ENCODE measurements at places on chromosomes 3 and 15.
A peak's percentile ranks its signal among the peaks of the same experiment; 100 is the strongest.

DNA sequence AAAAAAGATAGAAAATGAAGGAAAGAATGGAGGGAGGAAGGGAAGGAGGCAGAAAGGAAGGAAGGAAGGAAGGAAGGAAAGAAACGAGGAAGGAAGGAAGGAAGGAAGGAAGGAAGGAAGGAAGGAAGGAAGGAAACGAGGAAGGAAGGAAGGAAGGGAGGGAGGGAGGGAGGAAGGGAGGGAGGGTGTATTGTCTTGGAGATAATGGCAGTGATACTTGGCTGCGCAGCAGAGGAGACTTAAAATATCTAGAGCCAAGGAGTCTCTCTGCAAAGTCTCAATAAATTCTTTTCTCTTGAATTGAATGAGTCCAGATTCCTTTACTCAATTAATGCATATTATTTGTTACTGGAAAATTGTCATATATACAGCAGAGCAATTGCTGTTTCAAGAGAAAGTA lies 1059.7 kb downstream of the ZPLD1 start:
- DNase-seq: no peak

DNA sequence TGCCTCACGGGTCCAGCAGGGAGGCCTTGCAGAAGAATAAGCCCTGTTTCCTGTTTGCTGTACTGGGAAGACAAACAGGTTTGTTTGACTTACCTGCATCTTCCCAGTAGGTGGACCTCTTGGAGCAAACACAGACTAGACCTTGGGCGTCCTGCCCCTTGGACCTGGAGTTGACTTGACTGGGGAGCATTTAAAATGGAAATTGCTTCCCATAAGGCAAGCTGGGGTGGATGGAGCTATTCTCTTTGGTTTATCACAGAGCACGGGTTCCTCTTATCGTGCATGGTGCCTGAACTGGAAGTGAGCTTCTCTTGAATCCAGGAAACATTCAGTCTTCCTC lies 151.4 kb downstream of the RPLP1 start:
- no peak for DNase-seq

DNA sequence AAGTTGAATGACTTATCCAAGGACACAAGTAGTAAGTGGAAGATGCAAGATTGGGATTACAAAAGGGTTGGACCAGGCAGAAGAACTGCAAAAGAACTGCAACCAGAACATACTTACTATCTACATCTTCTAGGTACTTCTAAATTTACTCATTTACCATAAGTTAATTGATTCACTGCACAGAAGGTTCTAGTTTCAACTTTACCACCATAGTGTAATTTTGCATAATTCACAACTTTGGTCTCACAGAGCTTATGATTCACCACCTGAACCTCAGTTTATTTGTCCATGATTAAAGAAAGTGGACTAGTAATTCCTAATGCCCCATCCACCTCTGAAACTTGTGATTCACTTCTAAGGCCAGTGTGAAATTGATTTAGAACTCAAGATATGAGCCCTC lies 236.8 kb upstream of the UBE2E2 start:
- no peak for DNase-seq

DNA sequence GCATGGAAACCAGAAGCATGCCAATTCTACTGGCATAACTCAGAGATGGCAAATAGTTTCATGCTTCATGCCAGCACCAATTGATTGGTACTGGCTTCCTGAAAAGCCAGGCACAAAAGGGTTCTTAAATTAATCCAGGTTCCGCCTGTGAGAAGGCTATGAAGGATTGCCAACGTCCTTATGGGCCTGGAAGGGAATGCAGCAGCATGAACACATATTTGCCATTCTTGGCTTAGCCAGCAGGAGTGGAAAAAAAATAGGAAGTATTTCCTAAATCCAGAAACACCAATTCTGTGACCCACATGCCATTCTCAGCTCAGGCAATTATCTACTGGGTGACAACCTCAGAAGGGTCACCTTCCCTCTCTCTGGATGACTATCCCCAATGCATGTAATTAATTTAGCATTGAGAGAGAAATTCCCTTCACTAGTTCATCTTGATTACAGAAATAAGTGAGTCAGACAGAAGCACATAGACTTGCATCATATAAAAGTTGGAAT lies 36.0 kb downstream of the ADAMTS9 start:
- DNase-seq: no peak

- DNase-seq: no peak
Observed at GRCh38 chr3:128376516-128376915, 90.2 kb downstream of the DNAJB8 start.

- no peak for DNase-seq
Observed at GRCh38 chr3:192684151-192684550, 43.2 kb downstream of the FGF12 start.

GRCh38 chr15:70880781-70881180 lies 11.5 kb downstream of the THAP10 start:
- no peak for DNase-seq

- DNase-seq: no peak
Observed at GRCh38 chr15:38897551-38897950, 332.9 kb upstream of the RASGRP1 start.

DNA sequence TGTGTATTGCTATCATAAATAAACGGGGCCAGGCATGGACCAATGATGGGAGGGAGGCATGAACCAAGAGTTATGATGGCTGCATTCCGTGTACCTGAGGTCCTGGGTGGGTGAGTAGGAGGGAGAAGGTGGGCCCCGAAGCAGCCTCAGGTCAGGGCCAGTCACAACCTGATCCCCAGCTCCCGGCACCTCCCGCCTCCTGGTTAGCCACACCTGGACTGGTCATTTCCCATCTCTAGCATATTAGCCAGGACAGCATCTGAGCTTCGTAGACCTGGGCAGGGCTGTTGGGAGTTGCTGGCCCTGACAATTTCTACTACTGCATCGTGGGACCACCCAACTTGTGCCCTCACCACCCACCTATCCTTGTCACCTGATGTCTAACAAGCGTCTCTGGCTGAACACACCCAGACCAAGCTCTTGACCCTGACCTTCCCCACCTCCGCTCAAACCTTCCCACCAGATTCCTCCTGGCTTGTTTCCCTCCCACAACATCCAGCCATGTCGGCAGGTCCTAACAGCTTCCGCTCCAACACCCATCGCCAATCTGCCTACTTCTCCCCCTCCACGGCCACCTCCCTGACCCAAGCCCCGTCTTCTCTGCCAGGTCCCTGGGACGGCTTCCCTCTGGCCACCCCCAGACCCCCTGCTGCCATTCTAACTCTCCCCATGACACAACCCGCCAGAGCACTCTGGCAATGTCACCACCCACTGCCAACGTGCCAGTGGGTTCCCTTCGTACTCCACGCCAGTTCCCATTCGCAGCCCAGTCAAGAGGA lies 133.8 kb upstream of the IQSEC1 start:
- no peak for DNase-seq

GRCh38 chr3:84538597-84538996 lies 420.2 kb upstream of the CADM2 start:
- no peak for DNase-seq

- DNase-seq: no peak
Observed at GRCh38 chr3:39990532-39990931, 181.1 kb downstream of the MYRIP start.

DNA sequence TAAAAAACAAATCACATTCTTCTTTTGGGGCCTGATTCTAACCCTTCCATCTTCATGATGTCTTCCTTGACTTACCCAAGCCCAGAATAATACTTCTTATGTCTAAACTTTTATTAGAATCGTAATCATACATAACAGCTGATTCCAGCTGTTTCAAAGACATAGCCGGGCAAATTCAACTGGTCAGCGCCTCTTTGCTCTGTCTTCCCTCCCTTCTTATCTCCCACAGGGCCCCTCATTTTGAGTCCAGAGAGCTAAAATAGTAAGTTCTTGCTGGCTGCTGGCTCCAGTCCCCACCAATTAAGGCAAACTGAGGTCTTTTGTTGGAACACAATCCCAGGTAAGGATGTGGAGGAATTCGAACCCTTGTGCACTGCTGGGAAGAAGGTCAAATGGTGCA lies 108.6 kb downstream of the ADCY5 start:
- no peak for DNase-seq

- no peak for DNase-seq
Observed at GRCh38 chr3:195815169-195815771, 3.5 kb upstream of the MUC4 start.

DNA sequence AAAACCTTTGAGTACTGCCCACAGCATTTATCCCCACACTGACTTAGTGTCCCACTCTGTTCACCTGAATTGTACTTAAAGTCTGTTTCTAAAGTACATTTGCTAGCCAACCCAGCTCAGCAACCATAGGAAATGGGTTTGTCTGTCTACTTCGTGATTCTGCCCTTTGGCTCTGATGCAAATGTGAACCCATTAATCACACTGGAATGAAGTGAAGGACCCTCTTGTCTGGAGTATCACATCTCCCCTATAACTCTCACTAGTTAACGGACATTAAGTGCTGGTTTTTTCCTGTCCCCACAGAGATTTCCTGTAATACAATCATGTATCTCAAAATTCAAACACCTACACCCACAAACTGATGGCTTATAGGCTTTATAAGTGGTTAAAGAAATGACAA lies 20.5 kb downstream of the EID1 start:
- no peak for DNase-seq

DNA sequence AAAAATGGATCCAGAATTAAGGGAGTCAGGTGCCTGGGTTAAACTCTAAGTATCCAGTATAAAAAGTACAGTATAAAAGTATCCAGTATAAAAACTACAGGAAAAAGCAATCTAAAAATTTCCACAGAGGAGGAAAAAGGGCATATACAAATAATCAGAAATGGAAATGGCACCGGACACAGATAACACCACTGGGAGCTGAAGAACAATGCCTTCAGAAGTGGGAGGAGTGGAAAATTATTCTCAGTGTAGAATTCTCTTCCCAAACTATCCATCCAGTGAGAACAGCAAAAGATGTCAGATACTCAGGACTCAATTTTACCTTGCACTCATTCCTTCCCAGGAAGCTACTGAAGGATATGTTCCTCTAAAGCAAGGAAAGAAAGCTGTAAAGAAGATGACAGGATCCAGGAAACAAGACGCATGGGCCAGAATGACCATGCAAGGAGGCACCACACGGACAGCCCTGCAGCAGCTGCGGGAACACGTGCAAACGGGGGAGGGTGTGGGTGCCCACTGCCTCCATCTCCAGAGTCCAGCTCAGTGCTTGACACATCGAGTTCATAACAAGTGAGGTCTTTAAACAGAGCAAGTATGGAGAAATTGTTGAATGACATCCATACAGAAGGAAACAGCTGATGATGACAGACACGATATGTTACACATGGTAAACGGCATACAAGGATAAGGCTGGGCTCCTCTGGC lies 68.5 kb downstream of the CHSY1 start:
- peak; percentile 41 for DNase-seq
